ENCODE measurements at places on chromosomes 7 and 10. TPM values are rescaled to one million over a fixed set of nuclear protein-coding genes. Genes with fewer than 3 reads are reported as not detected.

DNA sequence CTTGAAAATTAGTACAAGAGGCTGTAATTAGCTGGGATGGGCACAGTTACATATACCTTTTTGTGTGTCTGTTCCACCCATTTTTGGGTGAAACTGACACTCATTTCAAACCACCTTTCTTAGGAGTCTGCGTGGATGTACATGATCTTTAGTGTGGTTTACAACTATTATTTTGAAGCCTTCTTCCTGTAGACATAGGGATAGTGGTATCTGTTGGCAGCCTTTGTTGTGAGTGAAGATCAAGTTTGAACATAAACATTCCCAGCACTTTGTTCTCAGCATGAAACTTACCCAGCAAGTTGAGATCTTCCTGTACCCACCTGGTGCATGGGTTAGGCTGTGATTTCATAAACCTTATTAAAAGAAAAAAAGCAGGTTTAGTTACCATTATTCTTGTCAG, 2.0 kb downstream of the BAG3 start:
- no peak for DNase-seq

The POMZP3 gene
- 11.7 TPM for total RNA-seq

DNA sequence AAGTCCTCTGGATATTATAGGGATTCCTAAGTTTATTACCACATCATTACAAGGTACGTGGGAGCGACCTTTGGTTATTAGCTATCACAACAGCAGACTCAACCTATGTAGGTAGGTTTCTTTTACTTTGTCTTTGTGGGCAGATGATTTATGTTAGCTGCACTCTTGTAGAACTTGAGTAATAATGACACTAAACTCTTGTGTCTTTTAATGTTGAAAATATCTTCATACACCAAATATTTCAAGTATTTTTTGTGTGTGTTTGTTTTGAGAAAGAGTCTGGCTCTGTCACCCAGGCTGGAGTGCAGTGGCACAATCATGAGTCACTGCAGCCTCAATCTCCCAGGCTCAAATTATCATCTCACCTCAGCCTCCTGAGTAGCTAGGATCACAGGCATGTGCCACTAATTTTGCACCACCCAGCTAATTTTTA, 19.2 kb upstream of the SUPV3L1 start:
- DNase-seq: peak; percentile 25

The GRID2IP gene
- total RNA-seq: 0.07 TPM

DNA sequence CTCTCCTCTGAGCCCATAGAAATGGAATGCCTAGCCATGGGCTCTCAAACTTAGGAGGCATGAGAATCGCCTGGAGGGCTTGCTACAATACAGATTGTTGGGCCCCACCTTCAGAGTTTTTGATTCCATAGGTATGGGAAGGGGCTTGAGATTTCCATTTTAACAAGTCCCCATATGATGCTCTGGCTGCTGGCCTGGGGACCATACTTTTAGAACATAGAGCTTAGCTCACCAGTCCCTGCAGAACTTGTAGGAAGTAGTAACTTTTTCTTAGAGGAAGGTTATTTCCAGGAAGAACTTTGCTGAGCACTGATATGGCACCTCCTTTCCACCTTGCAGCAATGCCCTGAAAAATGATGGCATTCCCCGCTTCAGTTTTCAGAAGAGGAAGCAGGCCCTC, 177.0 kb upstream of the ZMIZ1 start:
- no peak for DNase-seq

DNA sequence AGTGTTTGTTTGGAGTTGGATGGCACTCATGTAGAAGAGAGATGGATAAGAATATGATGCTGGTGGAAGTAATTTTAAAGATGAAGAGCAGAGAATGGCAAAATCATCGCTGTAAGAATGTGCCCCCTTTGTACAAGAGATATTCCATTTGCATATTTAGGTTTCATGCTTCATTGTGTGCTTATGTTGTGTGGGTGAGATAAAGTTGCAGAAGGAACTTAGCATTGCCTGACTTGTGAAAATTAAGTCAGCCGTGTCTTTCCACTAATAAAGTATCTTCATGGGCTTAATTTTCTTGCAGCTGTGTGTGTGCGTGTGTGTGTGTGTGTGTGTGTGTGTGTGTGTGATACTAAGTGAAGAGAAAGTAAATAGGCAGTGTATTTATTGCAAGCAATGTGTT, 381.9 kb downstream of the OTUD1 start:
- DNase-seq: no peak

The DCLRE1A gene
- 3.7 TPM for total RNA-seq

- no peak for DNase-seq
These were observed 2.8 kb downstream of the LIPM start for GRCh38 chr10:88805361-88805760.

DNA sequence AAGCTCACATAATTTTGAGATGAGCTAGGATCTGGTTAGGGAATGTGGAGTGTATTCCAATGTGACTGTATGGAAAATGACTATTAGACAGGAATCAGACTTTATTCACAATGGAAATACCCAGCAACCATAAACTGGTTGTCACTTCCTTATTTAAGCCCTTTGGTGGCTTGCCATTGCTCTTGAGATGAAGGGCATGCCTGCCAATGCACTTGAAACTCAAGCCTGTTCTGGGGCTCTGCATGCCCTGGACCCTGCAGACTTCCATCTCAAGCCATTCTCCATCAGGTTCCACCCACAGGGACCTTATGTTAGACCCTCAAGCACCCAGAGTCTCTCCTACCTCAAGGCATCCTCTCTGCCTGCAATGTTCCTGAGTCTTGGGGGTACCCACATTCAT, 145.5 kb downstream of the MPP7 start:
- DNase-seq: no peak

DNA sequence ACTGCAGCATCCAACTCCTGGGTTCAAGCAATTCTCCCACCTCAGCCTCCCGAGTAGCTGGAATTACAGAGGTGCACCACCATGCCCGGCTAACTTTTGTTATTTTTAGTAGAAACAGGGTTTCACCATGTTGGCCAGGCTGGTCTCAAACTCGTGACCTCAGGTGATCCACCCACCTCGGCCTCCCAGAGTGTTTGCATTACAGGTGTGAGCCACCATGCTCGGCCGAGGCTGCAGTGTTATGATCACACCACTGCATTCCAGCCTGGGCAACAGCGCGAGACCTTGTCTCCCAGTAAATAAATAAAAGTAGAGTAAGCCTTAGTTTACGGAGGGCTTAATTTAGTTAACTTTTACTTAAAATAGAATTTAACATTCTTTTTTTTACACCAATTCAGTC, 23.7 kb upstream of the IGF2BP3 start:
- no peak for DNase-seq

DNA sequence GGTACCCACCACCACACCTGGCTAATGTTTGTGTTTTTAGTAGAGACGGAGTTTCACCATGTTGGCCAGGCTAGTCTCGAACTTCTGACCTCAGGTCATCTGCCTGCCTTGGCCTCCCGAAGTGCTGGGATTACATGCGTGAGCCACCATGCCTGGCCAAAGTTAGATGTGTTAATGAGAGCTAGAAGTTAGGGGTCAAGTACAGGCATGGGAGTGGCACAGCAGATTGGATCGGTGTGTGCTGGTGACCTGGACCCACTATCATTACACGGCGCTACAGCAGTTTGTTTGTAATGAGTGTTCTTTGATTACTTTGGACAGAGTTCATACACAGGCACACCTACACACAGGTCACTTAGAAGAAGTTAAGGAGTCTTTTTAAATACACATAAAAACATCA, 36.7 kb downstream of the DNAJB6 start:
- DNase-seq: no peak

The TMEM273 gene
- not detected for total RNA-seq

The ITGB8 gene
- 11.1 TPM for total RNA-seq

The PPP1R17 gene
- not detected for total RNA-seq

DNA sequence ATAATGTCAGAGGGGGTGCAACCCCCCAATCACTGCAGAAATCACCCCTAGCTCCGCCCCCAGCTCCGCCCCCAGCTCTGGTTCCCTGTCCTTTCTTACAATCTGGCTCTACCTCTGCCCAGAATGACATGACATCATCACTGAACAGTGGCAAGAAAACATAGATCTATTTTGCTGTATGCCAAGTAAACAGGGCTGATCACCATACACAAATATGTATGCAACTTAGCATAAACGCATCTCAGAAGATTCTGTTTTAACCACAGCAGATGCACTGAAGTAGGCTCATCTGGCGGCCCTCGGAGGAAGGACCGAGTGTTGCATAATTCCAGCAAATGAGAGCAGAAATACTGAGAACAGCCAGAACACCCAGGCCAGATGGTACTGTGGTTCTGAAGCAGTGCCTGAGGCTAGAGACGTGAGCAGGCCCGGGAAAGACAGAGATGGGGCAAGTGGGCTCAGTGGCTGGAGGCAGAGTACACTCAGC, 293.3 kb upstream of the KLF14 start:
- DNase-seq: peak; percentile 45

The HOXA10 gene
- not detected for total RNA-seq

The RAMP3 gene
- not detected for total RNA-seq

DNA sequence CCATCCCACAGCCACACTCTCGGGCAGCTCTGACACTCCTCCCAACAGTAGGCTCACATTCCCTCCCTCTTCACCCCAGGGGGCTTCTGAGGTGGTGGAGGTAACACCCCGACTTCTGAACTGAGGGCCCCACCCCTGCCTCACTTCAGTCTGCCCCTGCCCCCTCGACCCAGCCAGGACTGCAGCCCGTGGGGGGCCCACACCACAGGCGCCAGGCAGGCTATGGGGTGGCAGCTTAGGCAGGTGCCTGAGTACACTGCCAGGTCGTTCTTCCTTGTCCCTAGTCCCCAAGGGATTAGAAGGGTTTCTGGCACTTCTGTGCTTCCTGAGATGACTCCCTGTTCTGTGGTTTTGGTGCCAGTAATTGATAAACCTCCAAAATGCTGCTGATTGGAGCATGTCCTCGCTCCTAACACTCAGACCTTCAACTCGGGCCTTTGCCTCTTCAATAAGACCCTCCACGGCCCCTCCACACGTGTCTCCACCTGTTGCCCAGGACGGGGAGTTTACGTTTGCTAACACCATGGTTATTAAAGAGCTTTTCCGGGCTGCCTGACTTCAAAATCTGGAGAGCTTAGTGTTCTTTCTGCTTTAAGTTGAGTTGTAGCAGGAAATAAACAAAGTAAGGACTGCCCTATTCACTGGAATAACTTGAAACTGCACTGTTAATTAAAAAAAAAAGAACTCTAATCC, 23.8 kb upstream of the LARP4B start:
- no peak for DNase-seq

The RHEB gene
- total RNA-seq: 131 TPM

The LRRC61 gene
- 0.24 TPM for total RNA-seq
